Stimulated activated CD4-positive, alpha-beta T cell treated with anti-CD3 and anti-CD28 coated beads, TNF-alpha, amount 100 ng/mL, for 4 hours (primary cell): ENCODE measurements at places on chromosomes 6 and 20.

- DNase-seq = no peak
These were observed 31.3 kb downstream of the GPRC6A start for GRCh38 chr6:116797585-116797984.

DNA sequence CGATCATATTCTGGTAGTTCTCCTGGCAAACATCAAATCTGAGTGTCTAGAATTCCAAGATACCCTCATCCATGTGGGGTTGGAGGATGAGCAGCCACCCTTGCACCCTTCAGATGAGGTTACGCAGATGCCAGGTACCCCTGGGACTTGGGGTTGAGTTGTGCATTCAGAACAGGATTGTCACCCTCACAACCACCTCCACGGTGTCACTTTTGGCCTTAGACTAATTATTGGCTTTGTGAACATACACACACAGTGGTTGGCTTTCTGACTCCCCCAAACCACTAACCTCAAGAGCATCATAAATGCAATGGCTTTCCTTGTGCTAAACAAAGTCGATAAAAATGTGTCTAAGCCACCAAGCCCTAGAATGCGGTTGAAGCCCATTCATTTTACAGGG lies 2.9 kb upstream of the F13A1 start:
- DNase-seq = no peak

GRCh38 chr6:28543651-28544610 lies 18.2 kb downstream of the GPX5 start:
- no peak for DNase-seq

DNA sequence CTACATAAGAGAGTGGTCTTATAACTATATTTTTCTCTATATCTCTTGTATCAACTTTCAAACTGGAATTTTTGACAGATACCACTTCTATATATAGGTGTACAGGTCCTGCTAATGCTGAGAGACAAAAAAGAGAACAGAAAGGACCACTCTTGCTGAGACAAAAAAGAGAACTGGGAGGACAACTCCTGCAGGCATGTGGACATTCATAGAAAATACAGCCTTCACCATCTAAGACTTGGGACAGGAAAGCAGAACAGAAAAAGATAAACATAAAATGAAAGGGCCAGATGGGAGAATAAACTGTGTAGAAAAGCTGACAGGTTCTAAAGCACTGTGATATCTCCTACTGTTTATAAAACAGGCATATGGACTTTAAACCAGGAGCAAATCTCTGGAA lies 541.0 kb upstream of the ADGRB3 start:
- no peak for DNase-seq

DNA sequence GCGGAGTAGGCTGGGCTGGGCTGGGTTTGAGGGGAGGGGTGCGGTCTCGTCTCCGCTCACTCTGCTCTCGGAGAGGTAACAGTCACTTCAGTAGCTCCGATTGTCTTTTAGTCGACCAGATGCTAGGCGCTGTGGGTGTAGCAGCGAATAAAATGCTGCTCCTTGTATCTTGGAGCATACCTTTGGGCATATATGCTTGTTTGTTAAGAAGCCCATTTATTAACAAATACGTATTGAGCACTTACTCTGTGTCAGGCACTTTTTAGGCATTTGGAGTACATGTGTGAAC lies 545 bp downstream of the ACTR5 start:
- DNase-seq = no peak

DNA sequence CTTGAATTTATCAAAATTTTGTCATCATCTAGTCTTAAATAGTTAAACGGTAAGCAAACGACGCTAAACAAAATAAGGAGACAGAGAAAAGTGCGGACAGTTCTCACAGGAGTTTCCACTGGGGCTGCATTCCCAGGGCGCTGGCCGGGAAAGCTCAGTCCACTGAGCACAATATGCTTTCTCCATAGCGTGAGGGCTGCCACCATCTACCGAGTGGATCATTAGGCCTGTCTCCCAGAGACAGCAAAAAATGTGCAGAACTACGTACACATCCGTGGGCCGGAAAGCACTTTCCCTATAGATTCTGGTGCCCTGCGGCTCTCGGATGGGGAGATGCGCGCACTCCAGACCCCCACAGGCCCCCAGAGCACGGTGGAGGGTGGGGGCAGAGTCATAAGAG lies 84.9 kb downstream of the THBS2 start:
- no peak for DNase-seq

DNA sequence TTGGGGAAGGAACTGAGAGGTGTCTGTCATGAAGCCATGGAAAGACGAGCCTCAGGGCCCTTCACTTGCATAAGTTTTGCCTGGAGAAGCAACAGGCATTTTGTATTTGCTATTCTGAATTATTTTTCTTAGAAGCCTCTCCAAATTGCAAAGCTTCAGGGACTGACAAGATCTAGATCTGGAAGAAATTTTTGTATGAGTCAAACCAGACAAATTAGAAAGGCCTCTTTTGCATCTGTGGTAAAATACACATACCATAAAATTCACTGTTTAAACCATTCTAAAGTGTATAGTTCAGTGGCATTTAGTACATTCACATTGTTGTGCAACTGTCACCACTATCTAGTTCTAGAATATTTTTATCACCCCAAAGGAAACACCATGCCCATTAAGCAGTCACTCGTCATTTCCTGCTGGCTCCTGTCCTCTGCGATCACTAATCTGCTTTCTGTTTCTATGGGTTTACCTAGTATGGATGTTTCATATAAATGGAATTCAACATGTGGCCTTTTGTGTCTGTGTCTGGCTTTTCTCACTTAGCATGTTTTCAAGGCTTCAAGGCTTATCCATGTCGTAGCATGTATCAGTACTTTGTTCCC lies 269.1 kb downstream of the PHF3 start:
- no peak for DNase-seq

- DNase-seq = no peak
These were observed 150.0 kb upstream of the SLC22A16 start for GRCh38 chr6:110626442-110626841.

- DNase-seq = no peak
These were observed 359 bp downstream of the PHIP start for GRCh38 chr6:79077715-79078074.

DNA sequence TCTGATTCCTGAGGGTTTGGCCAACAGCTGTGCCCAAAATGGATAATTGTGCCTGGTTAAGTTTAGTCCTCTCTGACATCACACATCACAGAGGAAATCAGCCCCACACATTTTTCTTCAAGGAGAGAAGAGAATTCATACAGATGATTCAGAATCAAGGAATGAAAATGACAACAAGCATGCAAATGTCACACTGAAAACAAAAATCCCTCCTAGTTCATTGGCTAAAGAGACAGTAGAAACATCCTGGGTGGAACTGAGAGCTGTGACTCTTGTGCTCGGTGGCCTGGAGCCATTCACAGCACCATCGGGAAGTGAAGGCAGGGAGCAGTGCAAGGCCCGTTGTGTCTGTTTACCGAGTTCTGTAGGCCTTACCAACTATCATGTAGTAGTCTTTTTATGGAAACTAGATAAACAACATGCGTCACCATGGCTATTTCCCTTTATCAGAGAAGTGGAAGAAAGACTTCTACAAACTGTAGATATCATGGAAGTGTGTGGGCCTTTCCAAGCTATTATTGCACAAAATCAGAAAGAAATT lies 81.7 kb upstream of the TENT5A start:
- no peak for DNase-seq

- no peak for DNase-seq
These were observed 72.8 kb upstream of the PAX1 start for GRCh38 chr20:21632735-21633053.

GRCh38 chr20:63955827-63956663 lies at the start of gene UCKL1:
Gene UCKL1, minus strand, starts transcription at chr20:63956416. Its CDS starts 44 bp downstream, at chr20:63956372.
- peak; percentile 82 for DNase-seq

DNA sequence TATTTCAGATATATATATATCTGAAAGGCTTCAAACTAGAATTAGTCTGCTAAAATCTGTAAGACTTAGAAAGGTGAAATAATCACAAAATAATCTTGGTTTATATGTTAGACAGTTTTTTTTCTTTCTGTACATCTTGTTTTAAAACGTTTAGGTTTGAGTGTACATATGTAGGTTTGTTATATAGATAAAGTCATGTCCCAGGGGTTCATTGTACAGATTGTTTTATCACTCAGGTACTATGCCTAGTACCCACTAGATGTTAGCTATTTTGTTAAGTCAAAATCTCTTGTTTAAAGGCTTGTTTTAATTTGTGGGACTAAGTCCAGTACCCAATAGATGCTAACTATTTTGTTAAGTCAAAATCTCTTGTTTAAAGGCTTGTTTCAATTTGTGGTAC lies 1339.0 kb upstream of the CITED2 start:
- no peak for DNase-seq

DNA sequence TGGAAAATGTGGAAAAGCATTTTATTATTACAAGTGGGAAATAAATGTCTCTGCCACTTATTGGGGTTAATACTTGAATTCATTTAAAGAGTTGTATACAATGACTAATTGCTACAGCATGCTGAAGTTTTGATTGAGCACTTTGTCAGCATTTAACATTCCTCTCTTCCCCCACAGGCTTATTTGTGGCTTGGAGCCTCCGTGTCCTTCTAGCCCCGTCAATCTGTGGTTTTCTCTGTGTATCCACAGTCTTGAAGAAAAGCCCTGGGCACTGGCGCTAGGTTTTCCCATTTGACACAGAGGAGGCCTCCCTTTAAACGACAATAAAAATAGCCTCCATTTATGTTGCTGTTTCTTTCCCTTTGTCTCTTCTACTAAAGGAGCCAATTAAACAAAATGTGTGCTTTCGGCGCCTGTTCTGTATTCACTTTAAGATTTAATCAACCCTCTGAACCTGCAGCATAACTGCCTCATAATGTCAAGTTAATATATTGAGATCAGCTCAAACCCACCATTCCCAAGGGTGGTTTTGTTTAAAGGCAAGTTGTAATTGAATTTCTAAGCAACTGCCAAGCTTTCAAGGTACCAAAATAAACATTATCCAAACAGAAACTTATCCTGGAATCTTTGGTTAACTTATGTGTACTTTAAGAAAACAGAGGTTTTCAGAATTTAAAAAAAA lies 326.6 kb upstream of the RNF24 start:
- DNase-seq = no peak

DNA sequence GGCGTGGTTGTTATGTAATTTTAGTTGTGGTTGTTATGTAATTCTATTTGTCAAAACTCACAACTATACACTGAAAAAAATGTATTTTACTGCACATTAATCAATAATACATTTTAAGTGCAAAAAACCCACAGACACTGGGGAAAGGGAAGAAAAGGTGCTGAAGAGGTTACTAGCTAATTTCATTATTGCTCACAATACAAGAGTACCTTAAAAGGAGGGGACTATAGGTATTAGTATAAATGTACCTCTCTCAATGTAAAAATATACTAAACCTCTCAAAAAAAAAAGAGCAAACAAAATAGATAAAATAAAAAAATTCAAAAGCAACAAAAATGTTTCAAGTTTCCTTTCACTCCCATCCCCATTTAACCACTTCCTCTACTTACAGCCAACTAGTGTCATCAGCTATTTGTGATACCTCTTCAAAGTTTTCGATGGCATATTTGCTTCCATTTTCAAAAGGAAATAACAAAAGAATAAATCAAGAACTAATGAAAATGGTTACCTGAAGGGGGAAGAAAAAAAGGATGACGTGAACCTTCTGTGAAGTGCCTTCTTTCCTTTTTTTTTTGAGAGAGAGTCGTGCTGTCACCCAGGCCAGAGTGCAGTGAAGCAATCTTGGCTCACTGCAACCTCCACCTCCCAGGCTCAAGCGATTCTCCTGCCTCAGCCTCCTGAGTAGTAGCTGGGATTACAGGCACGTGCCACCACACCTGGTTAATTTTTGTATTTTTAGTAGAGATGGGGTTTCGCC lies 30.2 kb downstream of the RANBP9 start:
- DNase-seq = no peak

DNA sequence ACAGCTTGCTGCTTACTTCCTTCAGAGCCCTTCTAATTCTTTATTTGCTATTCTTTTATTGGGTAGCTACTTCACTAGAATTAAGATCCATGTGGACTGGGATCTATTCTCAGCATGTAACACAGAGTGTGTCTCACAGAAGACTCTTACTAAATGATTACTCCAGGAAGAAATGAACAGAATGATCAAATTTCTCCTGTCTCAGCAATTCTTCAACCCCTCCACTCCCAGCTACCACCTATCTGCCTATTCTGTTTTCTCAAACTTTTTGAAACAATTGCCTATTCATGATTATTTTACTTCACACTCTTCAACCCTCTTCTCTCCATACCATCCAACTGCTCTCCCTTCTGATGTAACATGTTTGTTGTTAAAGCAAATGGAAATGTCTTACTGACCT lies 132.6 kb downstream of the BTBD9 start:
- DNase-seq = no peak

GRCh38 chr6:1502041-1502440 lies 107.7 kb upstream of the FOXC1 start:
- DNase-seq = no peak

DNA sequence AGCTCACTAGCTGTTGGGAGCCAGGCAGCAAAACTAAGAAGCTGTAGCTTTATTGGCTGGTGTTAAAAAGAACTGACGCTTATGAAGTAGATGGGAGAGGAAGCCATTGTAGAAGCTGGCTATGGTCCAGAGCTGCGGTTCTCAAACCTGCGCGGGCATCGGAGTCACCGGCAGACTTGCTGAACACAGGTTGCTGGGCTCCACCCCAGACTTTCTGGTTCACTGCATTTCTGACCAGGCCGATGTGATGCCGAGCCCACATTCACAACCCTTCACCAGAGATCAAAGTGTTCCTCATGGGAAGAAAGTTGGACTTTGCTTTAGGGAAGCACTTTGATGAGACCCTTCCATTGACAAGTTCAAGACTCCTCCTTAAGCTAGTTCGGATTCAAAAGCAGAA lies 231.6 kb downstream of the QKI start:
- DNase-seq = no peak

- DNase-seq = no peak
These were observed 2695.0 kb upstream of the DEFB115 start for GRCh38 chr20:28562510-28562898.

- DNase-seq = no peak
These were observed 577 bp downstream of the SASH1 start for GRCh38 chr6:148343047-148343782.

- DNase-seq = no peak
These were observed 96.6 kb upstream of the MAN1A1 start for GRCh38 chr6:119446115-119446554.

GRCh38 chr6:11656491-11656890 lies 118.9 kb downstream of the TMEM170B start:
- no peak for DNase-seq

- no peak for DNase-seq
These were observed 9.2 kb upstream of the PRSS16 start for GRCh38 chr6:27238010-27238983.

DNA sequence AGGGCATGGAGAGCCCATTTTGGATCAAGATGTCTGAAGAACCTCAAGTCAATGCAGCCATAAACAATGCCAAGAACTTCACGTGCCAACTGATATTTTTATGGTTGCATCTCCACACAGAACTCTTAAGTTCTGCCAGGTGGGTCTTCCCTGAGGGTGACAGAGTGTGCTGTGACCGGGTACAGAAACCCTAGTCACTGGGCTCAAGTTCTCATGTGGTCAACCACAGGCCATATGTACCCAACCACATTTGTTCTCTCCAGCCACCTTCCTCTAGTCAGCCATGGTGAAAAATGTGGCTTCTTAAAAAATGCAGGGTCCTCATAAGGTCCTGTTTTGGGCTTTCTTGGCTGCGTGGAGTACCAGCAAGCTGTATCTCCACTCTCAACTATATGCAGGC lies 48.9 kb downstream of the CLIC5 start:
- no peak for DNase-seq
